Mammary microvascular endothelial cell (primary cell): ENCODE measurements at places on chromosomes 1 and 21. TPM values are rescaled to one million over a fixed set of nuclear protein-coding genes. Genes with fewer than 3 reads are reported as not detected.

Gene AGMAT
- total RNA-seq, result 1.6 and 2.5 TPM in 2 replicates

Gene INKA2
- total RNA-seq, result 2.1 and 4.4 TPM in 2 replicates

Gene PERM1
- total RNA-seq, result not detected in 2 replicates

Gene CNR2
- not detected in 2 replicates for total RNA-seq

Gene NR1I3
- not detected in 2 replicates for total RNA-seq

Gene SELP
- total RNA-seq, result 0.49 and 0.67 TPM in 2 replicates

Gene CHAF1B
- 8.5 and 9.0 TPM in 2 replicates for total RNA-seq

Gene FCER1A
- not detected in 2 replicates for total RNA-seq

Gene KCNJ15
- 0.47 and 2.3 TPM in 2 replicates for total RNA-seq

Gene GPR52
- total RNA-seq, result not detected in 2 replicates
